ENCODE measurements at places on chromosomes 13 and 19.

DNA sequence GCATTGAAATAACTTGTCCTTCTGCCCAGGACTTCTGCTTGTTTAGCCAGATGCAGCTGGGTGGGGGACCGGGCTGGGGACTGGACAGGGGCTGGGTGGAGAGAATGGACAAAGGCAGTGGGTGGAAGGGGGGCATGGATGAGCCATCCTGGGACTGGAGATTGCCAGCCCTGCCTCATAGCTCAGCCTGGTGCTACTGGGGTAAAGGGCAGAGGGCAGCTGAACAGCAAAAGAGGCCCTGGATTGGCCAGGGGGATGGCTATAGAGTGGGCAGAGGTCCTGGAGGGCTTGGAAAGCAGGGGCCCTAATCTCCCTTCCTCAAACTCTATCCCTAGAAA is 17.7 kb upstream of the PLAUR start:
- no peak for DNase-seq

GRCh38 chr13:95289020-95289444 is 12.2 kb downstream of the ABCC4 start:
- DNase-seq = no peak

- no peak for DNase-seq
Observed at GRCh38 chr19:33100894-33101644, 20.1 kb downstream of the GPATCH1 start.

- DNase-seq = no peak
Observed at GRCh38 chr19:35085947-35086346, 29.7 kb upstream of the FXYD3 start.

GRCh38 chr19:2488942-2489731 is 13.2 kb downstream of the GADD45B start:
- DNase-seq = no peak

DNA sequence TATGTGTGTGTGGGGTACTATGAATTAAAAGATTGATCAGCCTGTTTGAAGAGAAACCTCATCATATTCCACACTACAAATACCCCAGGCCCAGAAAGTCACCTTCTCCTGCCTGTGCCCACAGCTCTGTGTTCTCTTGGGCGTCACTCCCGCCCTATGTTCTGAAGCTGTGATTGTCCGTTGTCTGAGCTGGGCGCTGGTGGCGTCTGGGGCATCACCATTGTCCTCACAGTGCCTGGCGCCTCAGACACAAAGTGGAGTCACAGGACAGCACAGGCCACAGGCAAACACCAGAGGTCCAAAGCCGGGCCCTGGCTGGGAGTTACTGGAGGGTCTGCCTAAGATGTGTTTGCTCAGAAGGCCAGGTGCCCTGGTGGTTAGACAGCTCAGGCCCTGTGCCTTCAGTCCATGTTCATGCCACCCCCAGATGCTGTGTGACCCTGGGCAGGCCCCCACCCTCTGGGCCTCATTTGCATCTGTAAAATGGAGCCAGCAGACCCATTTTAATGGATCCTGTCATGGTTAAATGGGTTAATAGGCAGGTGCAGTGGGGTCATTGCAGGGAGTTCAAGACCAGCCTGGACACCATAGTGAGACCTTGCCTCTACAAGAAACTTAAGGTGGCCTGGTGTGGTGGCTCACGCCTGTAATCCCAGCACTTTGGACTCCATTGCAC is 34.5 kb downstream of the DNM2 start:
- no peak for DNase-seq

DNA sequence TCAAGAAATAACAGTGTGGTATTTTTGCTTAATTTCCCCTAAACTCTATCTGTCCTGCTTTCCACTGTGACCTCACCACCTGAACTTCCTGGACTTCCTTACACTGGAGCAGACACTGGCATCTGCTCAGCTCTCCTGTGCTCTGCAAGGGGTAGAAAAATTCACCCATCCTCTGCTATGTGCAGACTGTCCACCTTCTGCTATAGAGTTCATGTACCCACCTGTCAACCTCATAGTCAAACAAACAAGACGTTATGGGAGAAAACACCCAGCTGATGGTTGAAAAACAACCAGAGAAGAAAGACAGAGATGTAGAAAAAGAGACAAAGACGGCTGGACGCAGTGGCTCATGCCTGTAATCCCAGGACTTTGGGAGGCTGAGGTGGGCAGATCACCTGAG is 12.2 kb downstream of the LAIR1 start:
- no peak for DNase-seq

DNA sequence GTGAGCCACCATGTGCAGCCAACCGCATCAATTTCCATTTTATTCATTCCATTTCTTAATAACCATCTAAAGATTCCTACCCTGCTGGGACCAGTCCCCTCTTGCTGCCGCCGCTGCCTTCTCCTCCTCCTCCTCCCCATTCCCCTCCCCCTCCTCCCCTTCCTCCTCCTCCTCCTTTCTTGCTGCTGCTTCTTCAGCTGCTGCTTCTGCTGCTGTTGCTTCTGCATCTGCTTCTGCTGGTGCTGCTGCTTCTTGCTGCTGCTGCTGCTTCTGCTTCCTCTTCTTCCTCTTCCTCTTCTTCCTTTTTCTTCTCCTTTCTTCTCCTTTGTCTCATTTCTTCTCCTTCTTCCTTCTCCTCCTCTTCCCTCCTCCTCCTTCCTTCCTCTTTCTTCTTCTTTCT is 20.0 kb upstream of the SPRYD7 start:
- DNase-seq = no peak

- no peak for DNase-seq
Observed at GRCh38 chr13:72570019-72570418, 157.4 kb downstream of the MZT1 start.

DNA sequence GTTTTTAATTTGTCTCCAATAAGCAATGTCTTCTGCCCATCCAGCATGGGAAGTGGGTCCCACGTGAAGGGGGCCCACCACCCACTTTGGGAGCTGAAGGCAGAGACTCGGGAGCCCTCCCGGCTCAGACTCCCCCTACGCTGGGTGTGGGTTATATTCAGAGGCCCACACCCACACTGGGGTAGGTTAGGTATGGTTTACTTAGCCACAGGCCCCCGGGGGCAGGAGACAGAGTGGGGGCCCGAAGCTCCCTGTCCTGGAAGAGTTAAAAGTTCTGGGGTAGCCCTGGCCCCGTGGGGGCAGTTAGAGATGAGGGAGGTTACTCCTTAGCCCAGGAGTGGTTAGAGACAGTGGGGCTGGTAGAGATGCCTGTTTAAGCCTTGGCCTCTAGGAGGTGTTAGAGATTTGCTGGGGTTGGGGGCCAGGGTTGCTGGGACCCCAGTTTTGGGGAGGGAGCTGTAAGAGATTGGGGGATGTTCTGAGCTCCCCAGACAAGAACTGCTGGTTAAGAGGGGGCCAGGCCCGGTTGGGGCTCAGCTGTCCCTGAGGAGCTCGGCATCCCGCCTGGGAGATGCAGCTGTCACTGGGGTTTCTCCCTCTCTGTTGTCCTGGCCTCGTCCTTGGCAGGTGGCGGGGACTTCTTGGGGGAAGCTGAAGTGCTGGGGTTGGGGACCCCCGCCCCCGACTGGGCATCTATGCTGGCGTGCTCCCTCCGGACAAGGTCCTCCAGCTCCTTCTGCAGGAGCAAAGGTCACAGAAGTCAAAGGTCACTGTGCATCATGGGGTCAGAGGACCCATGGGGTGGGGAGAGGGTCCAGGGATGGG is 712 bp upstream of the RINL start:
- DNase-seq = no peak

DNA sequence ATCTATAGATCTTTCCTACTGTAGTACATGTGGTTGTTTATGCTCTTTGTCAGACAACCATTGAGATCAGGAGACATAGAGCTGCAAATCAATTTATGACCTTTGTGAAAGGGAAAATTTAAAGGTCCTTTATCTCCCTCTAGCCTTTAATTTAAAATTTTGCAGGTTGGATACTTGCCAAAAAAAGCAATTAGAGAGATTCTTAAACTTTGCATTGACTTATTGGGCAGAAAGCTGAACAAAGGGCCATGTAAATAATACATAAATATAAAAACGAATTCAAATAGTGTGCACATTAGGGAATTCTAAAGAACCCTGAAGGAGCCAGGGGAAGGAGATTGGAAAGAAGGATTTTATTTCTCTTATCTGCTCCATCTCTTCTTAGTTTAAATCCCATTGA is 22.0 kb upstream of the RB1 start:
- DNase-seq = no peak

DNA sequence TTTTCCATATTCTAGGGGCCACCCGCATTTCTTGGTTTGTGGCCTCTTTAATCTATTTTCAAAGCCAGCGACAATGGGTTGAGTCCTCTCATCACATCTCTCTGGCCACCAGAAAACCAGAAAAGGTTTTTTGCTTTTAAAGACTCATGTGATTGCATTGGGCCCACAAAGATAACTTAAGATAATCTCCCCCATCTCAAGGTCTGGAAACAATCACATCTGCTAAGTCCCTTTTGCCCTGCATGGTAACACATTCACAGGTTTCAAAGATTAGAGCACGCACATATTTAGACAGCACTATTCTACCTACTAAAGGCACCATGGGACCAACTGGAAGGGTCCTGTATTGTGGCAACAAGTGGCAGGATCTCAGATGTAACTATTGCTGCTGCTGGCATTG is 147.0 kb upstream of the MIR17HG start:
- no peak for DNase-seq

DNA sequence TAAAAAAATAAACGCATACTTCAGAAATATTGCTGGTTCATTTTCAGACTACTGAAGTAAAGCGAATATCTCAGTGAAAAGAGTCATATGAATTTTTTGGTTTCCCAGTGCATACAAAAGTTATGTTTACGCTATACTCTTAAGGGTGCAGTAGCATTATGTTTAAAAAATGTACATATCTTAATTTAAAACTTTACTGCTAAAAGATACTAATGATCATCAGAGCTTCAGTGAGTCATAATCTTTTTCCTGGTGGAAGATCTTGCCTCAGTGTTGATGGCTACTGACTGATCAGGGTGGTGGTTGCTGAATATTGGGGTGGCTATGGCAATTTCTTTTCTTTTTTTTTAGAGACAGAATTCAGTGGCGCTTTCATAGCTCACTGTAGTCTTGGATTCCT is 48.9 kb downstream of the NDFIP2 start:
- DNase-seq = no peak

DNA sequence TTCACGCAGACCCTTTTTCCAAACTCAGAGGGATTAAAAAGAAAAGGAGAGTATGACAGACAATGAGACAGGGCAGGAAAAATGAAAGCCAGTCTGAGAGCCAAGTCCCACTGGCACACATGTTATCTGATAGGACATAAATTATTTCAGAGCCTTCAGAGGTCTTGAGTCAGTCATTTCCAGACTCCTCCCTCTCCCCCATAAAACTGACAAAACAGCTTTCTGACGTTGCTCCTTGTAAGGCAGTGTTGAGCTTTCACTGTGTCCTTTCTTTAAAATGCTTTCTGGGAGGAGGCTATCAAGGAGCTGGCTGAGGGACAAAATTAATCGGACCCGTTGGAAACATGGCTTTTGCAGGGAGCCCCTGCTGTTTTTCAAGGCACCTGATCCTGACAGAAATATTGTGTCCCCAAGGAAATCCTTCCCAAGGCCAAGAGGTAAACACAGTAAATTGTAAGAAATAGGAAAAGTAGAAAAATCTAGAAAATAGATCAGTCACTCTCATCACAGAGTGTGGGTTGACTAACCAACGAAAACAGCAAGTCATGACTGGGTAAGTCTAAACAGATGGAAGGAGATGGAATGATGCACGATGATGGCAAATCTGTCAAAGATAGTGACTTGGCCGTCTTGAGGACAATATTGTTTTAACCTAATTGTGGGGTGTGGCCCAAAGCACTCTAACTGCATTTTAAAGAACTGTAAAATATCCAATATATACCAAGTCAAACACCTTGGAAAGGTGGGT is 89.7 kb downstream of the DCT start:
- DNase-seq = no peak

DNA sequence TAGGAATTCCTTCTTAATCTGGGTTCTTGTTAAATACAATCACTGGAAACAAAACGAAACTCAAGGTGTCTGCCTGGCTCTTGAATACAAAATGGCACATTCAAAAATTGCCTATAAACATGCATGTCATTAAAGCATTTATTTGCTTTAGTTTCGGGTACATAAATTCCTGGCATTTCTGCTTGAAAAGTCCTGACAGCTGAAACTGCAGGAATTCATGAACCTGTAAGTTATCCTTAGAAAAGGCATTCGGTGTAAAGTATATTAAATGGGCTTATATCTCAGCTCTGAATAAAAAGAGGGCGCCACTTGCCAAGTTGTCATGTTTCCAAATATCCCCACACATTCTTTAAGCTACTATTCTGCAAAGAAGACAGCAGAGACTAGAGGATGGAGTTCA is 32.9 kb downstream of the RXFP2 start:
- DNase-seq = no peak

DNA sequence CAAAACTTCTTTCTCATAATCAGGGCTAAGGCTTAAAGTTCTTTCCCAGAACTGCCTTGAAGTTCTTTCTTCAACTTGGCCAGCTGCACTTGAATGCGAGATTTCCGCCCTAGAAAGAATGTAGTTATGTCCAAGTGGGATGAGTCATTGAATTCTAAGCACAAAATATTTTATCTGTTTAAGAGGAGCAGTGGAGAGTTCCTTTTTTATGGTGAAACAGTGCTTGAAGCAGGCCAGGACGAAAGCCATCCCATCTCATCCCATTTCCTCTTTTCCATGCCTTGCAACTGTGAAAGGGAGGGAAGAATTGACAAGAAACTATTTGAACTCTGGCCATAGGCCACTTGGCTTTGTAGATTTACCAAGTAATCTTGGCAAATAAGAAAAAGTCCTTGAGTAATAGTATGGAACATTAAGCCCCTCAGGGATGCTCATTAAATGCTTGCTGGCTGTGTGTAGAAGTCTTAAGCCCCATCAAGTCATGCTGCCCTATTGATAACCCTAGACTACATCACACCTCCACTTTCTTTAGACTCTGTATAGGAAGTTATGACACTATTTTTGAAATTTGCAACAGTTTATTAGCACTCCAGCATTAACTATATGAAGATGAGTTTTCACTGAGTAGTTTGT is 174.5 kb downstream of the KCTD12 start:
- DNase-seq = no peak

DNA sequence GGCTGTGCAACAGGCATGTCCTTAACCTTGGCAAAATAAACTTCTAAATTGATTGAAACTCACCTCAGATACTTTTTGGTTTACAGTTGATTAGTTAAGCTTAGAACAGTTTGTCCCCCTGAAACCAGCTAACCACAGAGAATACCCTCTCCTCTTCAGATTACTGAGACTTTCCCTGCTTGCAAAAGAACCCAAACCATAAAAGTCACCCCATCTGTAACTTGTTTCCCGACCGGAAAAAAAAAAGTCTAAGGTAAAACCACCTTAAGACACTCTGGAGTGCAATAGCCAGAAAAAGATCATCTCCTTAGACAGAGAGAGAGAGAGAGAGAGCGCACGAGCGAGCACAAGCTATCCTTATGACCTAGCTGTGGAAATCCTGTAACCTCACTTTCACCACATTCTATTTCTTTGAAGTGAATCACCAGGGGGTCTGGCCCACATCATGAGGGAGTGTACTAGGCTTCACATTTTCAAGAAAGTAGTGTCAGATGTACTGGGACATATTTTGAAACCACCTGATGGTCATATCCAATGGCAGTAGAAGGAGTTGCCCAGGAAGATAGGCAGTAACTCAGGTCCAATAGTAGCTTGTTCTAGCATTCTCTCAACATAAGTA is 11.1 kb upstream of the GTF2F2 start:
- no peak for DNase-seq

Measured in stimulated activated CD8-positive, alpha-beta memory T cell treated with anti-CD3 and anti-CD28 coated beads, Interleukin-7, amount 100 ng/mL, for 24 hours (primary cell).